ENCODE measurements at places on chromosomes 1 and 21. TPM values are rescaled to one million over a fixed set of nuclear protein-coding genes. Genes with fewer than 3 reads are reported as not detected.

DNA sequence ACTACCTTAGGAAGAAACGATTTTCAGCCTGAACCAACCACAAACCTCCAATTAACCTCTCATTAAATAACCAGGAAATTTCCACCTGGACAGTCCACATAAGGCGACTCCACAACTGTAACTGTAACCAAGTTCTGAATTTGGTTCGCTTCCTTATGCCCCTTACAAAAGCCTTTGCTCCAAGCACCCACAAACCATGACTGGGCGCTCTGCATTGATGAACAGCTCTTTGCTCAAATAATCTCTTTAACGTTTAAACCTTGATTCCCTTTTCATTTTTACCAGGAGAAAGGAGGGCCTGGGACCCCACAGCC lies 38.2 kb upstream of the ZNF124 start:
- H3K4me1 ChIP-seq, result peaks cover 75% of the 10 kb centered on the region
- no peak for DNase-seq
- H3K36me3 ChIP-seq, result no peaks in the 10 kb centered on the region
- H3K4me3 ChIP-seq, result peak overlapping the region; percentile 66
- peak overlapping the region; percentile 76 for H3K27ac ChIP-seq

- no peak overlapping the region for H3K27ac ChIP-seq
- H3K27me3 ChIP-seq, result peaks cover 7% of the 10 kb centered on the region
- no peaks in the 10 kb centered on the region for H3K4me1 ChIP-seq
- no peak for DNase-seq
- H3K4me3 ChIP-seq, result no peak overlapping the region
Observed at GRCh38 chr1:36542962-36543515, 60.3 kb upstream of the CSF3R start.

GRCh38 chr1:37484325-37485051 lies 10.1 kb downstream of the ZC3H12A start:
- peaks cover 56% of the 10 kb centered on the region for H3K36me3 ChIP-seq
- no peaks in the 10 kb centered on the region for H3K27me3 ChIP-seq
- H3K4me1 ChIP-seq, result peaks cover 40% of the 10 kb centered on the region

GRCh38 chr1:226403201-226404034 lies 4.5 kb downstream of the PARP1 start:
- H3K4me3 ChIP-seq, result no peak overlapping the region
- peaks cover 53% of the 10 kb centered on the region for H3K4me1 ChIP-seq
- no peak for DNase-seq
- H3K27me3 ChIP-seq, result no peaks in the 10 kb centered on the region

DNA sequence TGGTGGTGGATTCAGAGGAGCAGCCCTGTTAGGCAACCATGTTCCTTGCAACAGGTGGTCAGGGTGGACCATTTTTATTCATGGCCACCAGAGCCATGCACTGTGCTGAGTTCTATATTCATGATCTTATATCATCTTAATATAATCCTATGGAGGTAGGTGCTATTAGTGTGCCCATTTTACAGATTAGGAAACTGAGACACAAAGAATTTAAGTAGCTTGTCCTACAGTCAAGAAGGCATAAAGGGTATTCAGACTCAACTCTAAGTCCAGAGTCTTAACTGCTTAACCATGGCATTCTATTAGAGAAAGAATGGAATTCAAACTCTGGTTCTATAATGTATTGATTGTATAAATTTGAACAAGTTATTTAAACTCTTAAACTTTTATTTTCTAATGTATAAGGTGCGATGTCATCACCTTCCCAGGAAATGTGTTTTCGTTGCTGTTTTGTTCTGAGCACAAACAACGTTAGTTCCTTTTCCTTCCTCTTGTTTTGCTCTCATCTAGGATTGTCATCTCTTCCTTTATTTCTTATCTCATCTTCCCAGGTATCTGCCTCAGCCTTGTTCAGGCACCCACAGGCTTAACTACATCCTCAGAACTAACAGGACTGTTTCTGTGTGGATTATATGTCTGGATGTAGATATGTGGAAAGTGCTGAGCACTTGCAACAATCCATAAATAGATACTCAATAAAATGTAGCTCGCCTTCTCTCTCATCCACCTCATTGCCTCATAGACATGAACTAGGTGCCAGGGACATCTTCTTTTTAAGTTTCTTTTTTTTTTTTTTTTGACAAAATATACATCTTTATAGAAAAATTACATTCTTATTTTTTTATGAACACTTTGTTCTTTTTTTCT lies 207.1 kb downstream of the NFIA start:
- no peaks in the 10 kb centered on the region for H3K4me1 ChIP-seq
- H3K27ac ChIP-seq, result no peak overlapping the region
- no peak overlapping the region for H3K4me3 ChIP-seq
- H3K36me3 ChIP-seq, result no peaks in the 10 kb centered on the region
- H3K27me3 ChIP-seq, result no peaks in the 10 kb centered on the region

GRCh38 chr1:182337736-182338571 lies 53.6 kb downstream of the GLUL start:
- H3K27me3 ChIP-seq, result no peaks in the 10 kb centered on the region
- DNase-seq, result no peak
- H3K4me3 ChIP-seq, result no peak overlapping the region

- no peaks in the 10 kb centered on the region for H3K27me3 ChIP-seq
- no peak overlapping the region for H3K27ac ChIP-seq
- DNase-seq, result no peak
- no peak overlapping the region for H3K4me3 ChIP-seq
- H3K4me1 ChIP-seq, result no peaks in the 10 kb centered on the region
- no peaks in the 10 kb centered on the region for H3K36me3 ChIP-seq
Observed at GRCh38 chr1:210072129-210072528, 134.1 kb downstream of the SYT14 start.

DNA sequence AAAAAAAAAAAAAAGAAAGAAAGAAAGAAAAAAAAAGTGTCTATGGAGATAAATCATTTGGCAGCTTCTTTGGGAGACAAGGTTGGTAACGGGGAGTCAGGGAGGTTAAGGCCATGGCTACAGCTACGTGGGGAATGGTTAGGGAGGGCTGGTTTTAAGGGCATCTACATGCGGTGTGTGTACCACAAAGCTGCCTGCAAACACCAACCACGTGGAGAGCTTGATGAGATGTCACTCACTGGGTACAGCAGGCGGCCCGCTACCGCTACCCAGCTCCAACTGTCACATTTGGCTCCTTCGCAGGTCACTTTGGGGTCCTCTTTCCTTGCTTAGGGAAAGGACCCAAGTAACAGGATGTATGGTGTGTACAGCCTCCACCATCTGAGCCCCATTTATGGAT lies 4.2 kb downstream of the NPPB start:
- no peak for DNase-seq
- no peak overlapping the region for H3K4me3 ChIP-seq
- no peaks in the 10 kb centered on the region for H3K36me3 ChIP-seq
- H3K4me1 ChIP-seq, result no peaks in the 10 kb centered on the region
- peaks cover 2% of the 10 kb centered on the region for H3K27me3 ChIP-seq

GRCh38 chr1:63152572-63152971 lies 169.8 kb upstream of the FOXD3 start:
- H3K27me3 ChIP-seq, result no peaks in the 10 kb centered on the region
- no peak for DNase-seq
- H3K36me3 ChIP-seq, result no peaks in the 10 kb centered on the region
- H3K27ac ChIP-seq, result no peak overlapping the region
- H3K4me1 ChIP-seq, result no peaks in the 10 kb centered on the region

GRCh38 chr1:10516925-10517676 lies 42.4 kb downstream of the PEX14 start:
- no peaks in the 10 kb centered on the region for H3K27me3 ChIP-seq
- H3K4me1 ChIP-seq, result peaks cover 69% of the 10 kb centered on the region
- H3K27ac ChIP-seq, result no peak overlapping the region
- no peak for DNase-seq
- H3K36me3 ChIP-seq, result no peaks in the 10 kb centered on the region

SH3D21 gene
- not detected for polyA plus RNA-seq

GRCh38 chr1:85019994-85020393 lies 23.1 kb upstream of the MCOLN2 start:
- H3K4me3 ChIP-seq, result no peak overlapping the region
- H3K36me3 ChIP-seq, result no peaks in the 10 kb centered on the region
- H3K27ac ChIP-seq, result no peak overlapping the region
- H3K27me3 ChIP-seq, result no peaks in the 10 kb centered on the region

DNA sequence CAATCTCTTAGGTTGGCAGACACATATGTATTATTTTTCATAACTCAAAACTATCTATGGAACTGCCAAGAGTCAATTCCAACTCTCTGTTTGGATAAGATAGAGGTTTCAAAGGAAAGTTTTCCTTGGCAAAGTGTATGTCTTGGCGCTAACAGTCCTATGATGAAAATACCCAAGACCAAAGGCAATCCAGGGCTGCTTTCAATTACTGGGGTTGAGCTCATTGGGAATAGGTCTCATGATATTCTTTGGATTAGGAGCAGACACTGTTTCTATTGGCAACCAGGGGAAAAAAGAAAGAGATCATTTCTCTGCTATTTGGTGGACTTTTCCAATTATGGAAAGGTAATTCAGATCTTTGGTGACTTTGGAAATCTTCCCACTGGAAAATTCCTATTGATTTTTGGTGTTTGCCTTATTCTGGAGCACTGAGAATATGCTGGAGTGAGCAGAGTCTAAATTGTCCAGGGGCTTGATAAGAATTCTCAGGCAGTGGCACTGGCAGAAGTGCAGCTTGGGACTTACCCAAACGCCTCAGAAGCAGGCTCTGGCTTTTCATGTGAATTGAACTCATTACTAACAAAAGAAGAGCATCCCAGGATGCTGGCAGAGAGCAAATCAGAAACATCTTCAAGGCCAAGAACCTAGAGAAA lies 20.4 kb upstream of the PLXNA2 start:
- H3K27ac ChIP-seq, result no peak overlapping the region
- no peak overlapping the region for H3K4me3 ChIP-seq
- H3K27me3 ChIP-seq, result no peaks in the 10 kb centered on the region
- no peaks in the 10 kb centered on the region for H3K4me1 ChIP-seq
- no peaks in the 10 kb centered on the region for H3K36me3 ChIP-seq

GRCh38 chr1:239858057-239858456 lies 233.6 kb upstream of the FMN2 start:
- no peak overlapping the region for H3K27ac ChIP-seq
- H3K4me1 ChIP-seq, result no peaks in the 10 kb centered on the region
- no peak for DNase-seq
- H3K27me3 ChIP-seq, result no peaks in the 10 kb centered on the region

GJA4 gene
- polyA plus RNA-seq, result not detected

DNA sequence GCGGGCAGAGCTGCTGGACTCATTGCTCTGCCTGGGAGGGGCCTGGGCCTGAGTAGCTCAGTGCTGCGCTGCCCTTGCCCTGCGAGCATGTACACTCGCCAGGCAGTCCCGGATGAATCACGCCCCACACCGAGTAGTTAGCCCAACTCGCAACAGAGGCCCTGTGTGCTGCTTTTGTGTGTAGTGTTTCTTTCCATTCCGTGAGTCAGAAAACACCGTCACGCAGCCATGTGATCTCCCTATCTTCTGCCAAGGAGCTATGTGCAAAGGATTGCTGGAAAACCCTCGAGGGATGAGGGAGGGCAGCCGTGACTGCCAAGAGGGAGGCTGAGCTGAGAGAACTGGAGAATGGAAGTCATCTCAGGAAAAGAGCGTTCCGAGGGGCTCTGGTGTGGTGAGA lies 37.3 kb downstream of the NENF start:
- no peak overlapping the region for H3K27ac ChIP-seq
- no peaks in the 10 kb centered on the region for H3K27me3 ChIP-seq
- DNase-seq, result no peak
- H3K4me3 ChIP-seq, result no peak overlapping the region
- no peaks in the 10 kb centered on the region for H3K4me1 ChIP-seq
- no peaks in the 10 kb centered on the region for H3K36me3 ChIP-seq
